Vagina (tissue), 2 donors: ENCODE measurements at places on chromosomes 13 and 19. TPM values are rescaled to one million over a fixed set of nuclear protein-coding genes. Genes with fewer than 3 reads are reported as not detected.

DNA sequence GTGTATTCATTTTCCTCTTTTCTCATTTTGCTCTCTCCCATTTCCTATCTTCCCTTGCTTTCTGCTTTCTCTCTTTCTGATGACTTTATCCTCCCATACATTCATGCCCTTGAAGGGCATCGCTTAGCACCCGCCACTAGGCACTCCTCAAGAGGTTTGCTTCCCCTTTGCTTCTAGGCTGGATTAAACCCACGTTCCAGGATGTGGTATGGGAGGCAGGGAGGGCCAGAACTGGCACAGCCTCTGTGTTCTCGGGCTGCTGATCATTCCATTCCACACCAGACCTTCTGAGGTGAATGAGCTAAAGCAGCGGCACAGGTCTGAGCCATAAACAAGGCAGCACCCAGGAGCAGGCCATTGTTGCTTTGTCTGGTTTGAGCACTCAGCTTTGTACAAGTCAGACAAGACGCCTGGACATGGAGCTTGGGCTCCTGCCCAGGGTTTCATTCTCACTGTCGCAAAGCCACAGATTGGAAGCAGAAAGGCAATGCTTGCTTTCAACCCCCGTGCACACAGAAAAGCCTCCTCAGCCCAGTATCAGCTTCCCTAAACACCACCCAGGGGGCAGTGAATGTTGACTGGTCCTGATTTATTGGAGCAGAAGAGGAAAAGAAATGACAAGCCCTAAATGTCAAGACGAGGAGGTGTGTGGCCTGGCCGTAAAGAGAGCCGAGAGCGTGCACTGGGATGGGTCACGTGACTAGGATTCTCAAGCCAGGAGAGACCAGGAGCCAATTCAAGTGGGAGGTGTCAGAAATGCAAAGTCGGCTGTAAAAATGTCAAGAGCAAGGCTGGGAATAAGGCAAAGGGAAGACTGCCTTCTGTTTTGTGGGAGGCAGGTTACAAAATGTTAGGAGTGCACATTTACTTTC is 218.0 kb upstream of the SERP2 start:
- DNase-seq = no peak

GRCh38 chr13:43769529-43769928 is 17.2 kb downstream of the ENOX1 start:
- no peak for DNase-seq

DNA sequence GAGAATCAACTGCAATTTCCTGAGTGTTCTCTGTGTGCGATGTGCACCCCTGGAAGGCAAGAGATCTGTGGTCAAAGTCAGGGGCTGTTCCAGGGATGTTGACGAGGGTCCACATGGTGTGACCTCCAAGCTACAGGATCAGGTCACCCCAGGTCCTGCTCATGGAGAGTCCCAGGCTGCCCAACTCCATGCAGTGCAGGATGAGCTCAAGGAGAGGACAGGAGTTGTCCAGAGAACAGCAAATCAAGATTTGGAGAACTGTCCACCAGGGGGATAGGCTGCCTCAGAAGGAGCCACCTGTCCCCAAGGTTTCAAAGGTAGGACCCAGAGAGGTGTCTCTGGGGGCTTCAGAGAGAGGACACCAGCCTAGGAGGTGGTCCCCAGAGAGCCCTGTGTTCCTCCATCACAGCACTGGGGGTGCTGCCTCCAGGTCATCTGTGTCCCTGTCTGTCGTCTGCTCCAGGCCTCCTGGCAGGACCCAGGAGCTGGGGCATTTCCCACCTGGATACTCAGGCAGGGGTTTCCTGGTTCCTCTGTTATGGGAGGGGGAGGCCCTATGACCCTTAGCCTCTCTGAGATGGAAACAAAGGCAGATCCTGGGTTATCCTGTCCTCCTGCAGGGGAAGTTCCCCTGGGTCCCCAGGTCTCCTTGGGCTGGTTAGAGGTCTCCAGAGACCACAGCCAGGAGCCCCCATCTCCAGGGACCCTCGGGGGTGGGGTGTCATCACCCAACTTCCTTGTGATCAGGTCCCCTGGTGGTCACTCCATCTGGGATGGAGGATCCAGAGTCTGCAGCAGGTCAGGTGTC is 2.1 kb upstream of the CEACAM7 start:
- peak; percentile 80 for DNase-seq

GRCh38 chr13:46656786-46657185 is 103.8 kb downstream of the LRCH1 start:
- DNase-seq = no peak

- no peak for DNase-seq
Observed at GRCh38 chr13:76012091-76012721, 376.1 kb downstream of the LMO7 start.

- no peak for DNase-seq
Observed at GRCh38 chr13:80633251-80633650, 292.3 kb upstream of the SPRY2 start.

GRCh38 chr19:17686592-17687024 is 1.5 kb downstream of the UNC13A start:
- DNase-seq = no peak

DNA sequence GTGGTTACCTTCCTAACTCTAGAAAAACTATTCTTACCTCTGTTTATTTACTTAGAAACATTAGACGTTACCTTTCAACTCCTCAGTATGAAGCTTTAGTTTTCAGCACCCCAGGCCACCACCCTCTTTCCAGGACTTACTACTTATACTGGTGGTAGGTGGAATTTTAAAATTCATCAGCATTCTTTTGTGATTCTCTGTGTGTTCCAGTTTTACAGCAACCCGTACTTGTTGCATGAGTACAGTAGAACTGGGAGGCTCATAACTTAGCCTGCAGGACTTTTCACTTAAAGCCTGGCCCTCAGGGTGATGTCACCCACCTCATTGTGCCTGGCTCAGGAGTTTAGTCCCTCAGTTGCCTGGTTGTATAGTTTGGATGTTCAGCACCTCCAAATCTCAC is 49.4 kb upstream of the ALOX5AP start:
- no peak for DNase-seq

The SLC25A41 gene
- total RNA-seq = not detected

The DLEU7 gene
- total RNA-seq = not detected
